ENCODE measurements at places on chromosomes 7 and 10.
A peak's percentile ranks its signal among the peaks of the same experiment; 100 is the strongest.

- no peak for DNase-seq
Measured at GRCh38 chr7:118005026-118005425, 131.8 kb upstream of the CTTNBP2 start.

GRCh38 chr10:44680764-44681163 lies 230.4 kb upstream of the TMEM72 start:
- no peak for DNase-seq

- DNase-seq = no peak
Measured at GRCh38 chr7:132991615-132992587, 90.0 kb downstream of the CHCHD3 start.

- DNase-seq = peak; percentile 24
Measured at GRCh38 chr7:75617634-75618234, 121.0 kb downstream of the HIP1 start.

DNA sequence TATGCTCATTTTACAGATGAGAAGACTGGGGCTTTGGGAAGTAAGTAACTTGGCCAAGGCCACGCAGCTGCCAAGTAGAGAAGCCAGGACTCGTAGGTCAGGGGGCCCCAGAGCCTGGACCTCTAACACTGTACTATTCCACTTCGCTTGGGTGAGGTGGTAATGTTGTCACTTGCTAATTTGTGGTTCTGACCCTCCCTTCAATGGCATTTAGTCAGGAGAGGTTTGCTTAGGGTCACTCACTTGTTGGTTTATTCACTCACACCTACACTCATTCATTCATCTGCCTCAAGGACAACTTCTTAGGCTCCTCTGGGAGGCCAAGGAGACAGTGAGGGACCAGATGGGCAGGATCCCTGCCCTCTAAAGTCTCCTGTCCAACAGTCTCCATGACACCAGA lies 21.3 kb downstream of the BTBD16 start:
- no peak for DNase-seq

GRCh38 chr10:48932831-48933664 lies 6.6 kb downstream of the LRRC18 start:
- DNase-seq = no peak

DNA sequence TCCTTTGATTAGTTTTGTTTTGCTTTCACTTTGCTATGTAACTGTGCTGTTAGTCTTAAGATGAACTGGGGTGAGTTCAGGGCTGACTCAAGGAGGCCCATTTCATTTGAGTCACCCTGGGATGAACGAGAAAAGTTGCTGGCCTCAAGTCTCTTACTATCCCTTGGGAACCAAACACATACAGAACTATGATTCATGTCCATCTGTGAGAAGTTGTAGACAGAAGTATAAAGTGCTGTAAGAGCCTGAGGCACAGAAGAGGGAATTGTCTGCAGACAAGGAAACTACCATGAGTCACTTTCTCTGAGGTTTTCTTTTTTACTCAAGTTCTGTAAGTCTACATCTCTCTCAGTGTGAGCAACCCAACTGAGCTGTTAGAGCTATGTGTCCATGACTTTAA lies 179.8 kb upstream of the CSTF2T start:
- no peak for DNase-seq

GRCh38 chr7:156657681-156658080 lies 17.1 kb downstream of the RNF32 start:
- DNase-seq = no peak

- DNase-seq = no peak
Measured at GRCh38 chr7:2478800-2479199, 2.6 kb upstream of the GRIFIN start.

DNA sequence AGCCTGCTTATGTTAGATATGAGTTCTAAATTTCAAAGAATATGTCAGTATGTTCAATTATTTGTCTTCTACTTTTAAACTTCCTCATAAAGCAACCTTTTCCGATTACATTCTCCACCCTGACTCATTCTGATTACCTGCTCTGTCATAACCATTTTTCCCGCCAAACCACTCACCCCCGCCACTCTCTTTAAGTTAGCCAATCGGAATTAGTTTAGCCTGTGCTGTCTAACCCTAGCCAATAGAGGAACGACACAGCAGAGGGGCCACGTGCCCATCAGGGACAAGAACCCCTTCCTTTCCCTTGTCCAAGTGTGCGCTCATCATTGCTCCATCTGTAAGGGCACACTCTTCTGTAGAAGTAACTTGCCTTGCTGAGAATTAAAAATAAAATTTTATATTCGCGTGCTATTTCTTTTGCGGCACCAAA lies 91.4 kb downstream of the CCDC71L start:
- no peak for DNase-seq

DNA sequence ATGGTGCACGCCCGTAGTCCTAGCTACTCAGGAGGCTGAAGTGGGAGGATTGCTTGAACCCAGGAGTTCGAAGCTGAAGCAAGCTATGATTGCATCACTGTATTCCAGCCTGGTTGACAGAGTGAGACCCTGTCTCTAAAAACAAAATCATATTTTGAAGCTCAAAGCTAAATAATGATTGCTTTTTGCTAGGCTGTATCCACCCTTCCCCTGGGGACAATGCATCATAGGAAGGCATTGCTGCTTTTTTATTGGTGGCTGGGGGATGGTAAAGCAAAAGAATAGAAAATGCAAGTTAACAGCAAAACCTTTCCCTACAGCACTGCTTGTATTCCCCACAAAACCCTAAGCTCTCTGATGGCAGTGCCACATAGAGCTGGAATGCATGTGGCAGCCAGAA lies 107.5 kb upstream of the WAC start:
- no peak for DNase-seq

- DNase-seq = no peak
Measured at GRCh38 chr10:20446561-20447193, 450.4 kb downstream of the NEBL start.

- no peak for DNase-seq
Measured at GRCh38 chr7:155602750-155603149, 41.7 kb upstream of the RBM33 start.

- no peak for DNase-seq
Measured at GRCh38 chr7:146864644-146865043, 748.0 kb downstream of the CNTNAP2 start.

DNA sequence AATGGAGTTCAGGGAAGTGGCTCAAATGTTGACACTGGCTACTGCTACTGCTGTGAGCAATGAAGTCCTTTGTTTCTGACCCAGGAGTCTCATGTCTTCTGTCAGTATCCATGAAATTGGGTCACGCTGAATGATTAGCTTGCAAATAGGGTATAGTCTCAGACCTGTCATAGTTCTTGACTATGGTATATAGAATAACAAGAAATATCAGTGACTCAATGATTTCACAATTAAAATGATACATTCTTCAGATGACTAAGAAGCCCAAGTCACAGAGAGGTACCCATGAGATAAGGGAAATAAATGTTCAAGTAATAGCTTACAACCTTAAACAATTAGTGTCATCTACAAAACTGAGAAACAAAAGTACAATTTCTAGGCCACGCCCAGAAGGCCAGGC lies 89.3 kb downstream of the LYZL2 start:
- DNase-seq = no peak

DNA sequence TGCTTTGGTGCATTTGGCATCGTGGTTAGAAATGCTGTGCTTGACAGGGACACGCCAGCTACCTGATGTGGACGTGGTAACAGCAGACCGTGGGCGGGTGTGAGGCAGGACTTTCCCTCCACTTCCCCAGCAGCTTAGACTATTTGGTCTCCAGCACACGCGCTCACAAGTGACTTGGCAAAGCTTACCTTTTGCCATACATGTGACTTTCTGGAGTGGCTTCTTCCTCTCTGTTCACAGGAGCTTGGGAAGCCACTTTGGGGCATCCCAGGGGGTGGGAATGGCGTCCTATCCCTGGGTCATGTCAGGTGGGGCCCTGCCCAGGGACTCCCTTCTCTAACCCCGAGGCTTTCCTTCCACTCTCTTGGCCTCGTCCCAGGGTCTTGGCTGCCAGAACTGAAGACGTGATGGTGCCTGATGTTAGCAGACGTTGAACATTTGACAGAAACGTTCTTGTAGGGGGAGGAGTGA lies 228.7 kb upstream of the KLF6 start:
- no peak for DNase-seq

- no peak for DNase-seq
Measured at GRCh38 chr7:37832194-37832593, 16.2 kb upstream of the NME8 start.

- DNase-seq = no peak
Measured at GRCh38 chr7:133934262-133934976, 192.7 kb upstream of the LRGUK start.

- DNase-seq = no peak
Measured at GRCh38 chr7:123792547-123792946, 43.7 kb upstream of the WASL start.

- DNase-seq = no peak
Measured at GRCh38 chr10:86104611-86105145, 261.9 kb downstream of the GRID1 start.

DNA sequence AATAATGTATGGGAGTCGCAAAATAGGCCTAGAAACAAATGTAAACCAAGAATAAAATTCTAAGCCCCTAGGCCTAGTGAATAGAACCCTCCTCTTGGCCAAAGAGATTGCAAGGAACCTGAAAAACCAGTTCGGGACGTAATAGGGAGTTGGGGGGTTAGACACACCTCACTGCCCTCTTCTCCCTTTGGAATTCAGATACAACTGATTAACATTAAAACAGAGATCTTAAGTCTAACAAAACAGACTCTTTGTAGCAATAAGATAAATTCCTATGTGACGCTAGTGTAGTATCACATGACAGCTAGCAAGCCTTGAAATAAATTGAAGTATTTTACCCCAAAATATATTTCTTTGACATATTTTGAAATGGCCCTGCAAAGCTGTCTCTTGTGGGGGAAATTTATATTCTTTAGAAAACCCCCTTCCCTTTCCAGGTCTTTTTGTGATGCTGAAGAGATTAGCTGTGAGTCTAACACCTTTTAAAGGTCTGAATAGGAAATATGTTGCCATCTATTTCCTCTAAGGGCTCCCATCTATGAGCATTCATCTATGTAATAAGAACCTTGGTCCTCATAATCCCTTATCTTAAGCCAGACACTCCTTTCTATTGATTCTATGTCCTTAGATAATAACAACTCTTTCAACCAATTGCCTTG lies 623.4 kb upstream of the NRG3 start:
- no peak for DNase-seq

- no peak for DNase-seq
Measured at GRCh38 chr10:124708246-124708779, 35.9 kb downstream of the FAM53B start.

DNA sequence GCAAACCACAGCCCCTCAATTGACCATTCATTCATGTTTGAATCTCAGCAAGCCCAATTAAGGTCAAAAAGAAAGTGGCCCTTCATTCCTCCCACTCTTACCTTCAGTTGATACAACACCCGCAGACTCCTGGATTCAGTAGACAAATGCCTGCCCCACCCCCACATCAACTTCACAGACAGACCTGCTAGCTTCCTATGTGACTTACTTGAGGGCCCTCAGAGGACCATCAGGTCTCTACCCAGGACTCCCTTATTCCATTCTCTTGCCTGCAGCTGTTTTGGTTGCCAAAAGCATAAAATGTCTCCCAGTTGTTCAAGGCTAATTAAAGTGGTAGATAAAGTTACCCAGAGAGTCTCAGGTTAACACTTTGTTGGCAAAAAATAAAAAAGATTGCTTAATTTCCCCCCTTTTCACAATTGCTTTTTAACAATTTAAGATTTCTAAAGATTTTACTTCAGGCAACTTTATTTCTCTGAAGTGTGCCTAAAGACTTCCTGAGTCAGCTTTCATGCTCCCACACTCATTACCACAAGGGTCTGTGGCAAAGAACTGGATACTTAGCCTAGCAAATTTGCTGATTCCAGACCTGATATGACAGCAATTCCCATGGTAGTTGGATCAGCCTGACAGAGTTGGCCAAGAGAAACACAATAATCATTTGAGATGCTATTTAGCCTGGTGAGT lies 3.3 kb upstream of the MTERF1 start:
- DNase-seq = no peak

DNA sequence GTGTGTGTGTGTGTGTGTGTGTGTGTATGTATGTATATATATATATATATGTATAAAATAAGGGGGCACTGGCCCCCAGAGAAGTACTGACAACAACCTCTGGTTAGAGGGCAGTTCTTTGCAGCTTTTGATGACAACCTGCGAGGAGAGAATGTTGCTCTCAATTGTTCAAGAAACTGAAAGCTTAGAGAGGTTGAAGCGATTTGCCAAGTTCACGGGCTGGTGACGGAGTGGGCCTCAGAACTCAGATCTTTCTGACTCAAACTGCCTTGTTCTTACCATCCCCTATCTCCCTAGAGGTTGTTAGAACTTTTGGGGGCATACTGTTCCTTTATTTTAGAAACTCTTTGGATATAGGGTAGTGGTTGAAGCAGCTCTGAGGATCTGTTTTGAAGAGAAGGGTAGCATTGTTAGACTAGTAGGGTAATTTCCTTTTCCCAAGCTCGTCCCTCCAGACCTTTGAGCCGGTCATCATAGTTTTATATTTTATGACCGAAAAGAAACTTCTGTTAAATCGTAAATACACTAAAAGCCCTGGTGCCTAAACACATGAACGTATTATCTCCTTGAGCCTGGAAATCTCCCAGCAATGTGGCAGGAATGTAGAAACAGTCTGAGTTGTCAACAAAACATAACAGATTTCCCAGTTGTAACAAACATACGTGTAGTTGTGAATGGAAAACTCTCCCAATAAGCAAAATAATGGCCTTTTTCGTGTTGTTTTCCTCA lies 541.7 kb upstream of the GALNT17 start:
- no peak for DNase-seq

DNA sequence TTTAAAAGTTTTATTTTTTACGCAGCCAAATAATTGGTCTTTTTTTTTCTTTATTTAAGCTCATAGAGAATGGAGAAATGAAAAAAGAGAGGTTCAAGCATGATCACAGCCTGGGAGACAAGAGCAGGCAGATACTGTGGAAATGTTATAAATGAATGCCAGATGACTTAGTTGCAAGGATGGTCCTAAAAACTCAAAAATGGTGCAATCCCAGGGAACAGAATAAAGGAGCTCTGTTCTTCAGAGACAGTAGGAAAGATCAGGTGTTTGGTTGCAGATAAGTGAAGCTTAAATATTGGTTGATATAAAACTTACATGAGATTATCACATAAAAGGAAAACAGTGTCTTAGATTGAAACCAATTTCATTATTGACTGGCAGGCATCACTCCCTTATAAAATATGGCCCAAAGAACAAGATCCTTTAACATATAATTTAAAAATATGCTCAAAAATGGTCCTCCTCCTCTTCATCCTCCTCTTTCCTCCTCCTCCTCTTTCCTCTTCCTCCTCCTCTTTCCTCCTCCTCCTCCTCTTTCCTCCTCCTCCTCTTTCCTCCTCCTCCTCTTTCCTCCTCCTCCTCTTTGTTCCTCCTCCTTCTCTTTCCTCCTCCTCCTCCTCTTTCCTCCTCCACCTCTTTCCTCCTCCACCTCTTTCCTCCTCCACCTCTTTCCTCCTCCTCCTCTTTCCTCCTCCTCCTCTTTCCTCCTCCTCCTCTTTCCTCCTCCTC lies 18.6 kb downstream of the GNAT3 start:
- no peak for DNase-seq

GRCh38 chr10:92066386-92066785 lies 142.8 kb downstream of the BTAF1 start:
- no peak for DNase-seq

Data from stimulated activated CD8-positive, alpha-beta memory T cell treated with anti-CD3 and anti-CD28 coated beads, Interleukin-15, amount 100 ng/mL, for 24 hours (primary cell).